ENCODE measurements at places on chromosomes 2 and 18.
A peak's percentile ranks its signal among the peaks of the same experiment; 100 is the strongest.

GRCh38 chr2:134278553-134278952 is 24.7 kb downstream of the MGAT5 start:
- no peak for DNase-seq

- DNase-seq, result no peak
Observed at GRCh38 chr18:76459312-76459686, 35.7 kb downstream of the ZNF516 start.

DNA sequence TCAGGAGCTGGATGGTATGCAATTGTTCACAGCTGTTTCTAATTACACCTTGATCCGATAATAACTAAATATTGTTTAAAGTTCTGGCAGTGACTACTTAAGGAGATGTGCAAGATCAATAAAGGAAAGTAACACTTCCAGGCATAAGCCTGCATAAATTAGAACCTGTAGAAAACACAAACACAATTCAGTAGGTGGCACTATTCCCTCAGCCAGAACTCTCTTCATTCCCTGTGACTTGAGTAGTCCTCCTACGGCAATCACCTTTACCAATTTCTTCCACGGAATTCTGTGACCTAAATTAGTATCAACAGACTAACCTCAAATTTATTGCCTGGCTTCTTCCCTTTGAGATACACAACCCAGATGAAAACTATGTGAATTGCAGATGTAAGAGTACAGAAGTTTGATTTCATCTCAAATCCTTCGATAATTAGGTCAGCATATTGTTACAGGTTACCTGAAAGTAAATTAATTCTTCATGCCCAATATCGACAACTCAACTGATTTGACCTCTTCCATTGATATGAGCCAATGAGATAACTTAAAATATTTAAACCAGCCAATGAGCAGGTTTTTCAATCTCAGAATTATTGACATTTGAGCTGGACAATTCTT is 137.8 kb downstream of the PID1 start:
- no peak for DNase-seq

DNA sequence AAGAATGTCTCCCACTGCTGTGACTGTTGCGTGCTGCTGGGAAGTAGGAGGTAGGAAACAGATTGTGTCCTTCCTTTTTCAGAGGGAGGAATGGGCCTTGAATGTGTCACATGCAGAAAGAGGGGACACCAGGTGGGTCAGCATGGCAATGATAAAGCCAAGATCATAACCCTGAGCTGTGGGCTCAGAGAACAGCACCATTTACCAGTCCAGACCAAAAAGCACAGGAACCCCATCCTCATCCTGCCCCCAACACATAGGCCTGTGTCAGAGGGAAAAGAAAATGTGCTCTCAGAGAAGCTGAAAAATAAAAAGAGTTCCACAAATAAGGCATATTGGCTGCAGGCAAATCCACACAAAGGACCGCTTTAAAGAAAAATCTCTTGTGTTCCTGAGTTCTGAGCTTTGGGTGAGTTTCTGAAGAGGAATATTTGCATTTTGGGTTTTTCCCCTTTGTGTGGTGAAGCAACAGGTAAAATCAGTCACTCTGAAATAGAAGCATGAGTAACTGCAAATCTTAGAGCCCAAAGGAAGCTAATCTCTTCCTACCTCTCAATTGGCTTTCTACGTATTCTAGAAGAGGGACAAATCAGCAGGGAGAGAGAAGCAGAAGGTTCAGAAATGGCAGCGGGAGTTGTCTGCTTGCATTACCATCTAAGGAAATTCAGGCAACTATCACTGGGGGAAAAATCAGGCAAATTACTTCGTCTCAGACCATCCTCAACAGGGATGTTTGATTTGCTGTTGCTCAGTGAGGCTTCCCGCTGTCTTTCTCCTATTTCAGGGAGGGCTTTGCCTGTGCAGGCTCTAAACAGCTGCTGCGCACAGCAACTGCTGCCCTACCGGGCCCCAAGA is 106.8 kb downstream of the BCL11A start:
- no peak for DNase-seq

GRCh38 chr2:20313659-20314058 is 37.0 kb downstream of the PUM2 start:
- DNase-seq, result no peak

DNA sequence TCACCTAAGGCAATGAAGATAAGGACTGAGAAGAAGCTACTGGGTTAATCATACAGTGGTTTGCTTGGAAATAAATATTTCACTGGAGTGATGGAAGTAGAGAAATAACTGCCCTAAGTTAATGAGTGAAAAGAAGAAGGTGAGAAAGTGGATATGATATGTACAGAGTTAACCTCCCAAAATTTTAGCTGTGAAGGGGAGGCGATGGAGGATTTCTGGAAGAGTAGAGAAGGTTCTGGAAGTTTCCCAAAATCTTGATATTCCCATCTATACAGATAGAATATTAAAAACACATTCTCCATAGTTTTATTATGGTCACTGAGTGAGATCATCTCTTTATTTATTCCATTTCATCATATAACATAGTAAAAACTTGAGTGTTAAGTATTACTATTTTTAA is 296.6 kb upstream of the RGPD4 start:
- no peak for DNase-seq

DNA sequence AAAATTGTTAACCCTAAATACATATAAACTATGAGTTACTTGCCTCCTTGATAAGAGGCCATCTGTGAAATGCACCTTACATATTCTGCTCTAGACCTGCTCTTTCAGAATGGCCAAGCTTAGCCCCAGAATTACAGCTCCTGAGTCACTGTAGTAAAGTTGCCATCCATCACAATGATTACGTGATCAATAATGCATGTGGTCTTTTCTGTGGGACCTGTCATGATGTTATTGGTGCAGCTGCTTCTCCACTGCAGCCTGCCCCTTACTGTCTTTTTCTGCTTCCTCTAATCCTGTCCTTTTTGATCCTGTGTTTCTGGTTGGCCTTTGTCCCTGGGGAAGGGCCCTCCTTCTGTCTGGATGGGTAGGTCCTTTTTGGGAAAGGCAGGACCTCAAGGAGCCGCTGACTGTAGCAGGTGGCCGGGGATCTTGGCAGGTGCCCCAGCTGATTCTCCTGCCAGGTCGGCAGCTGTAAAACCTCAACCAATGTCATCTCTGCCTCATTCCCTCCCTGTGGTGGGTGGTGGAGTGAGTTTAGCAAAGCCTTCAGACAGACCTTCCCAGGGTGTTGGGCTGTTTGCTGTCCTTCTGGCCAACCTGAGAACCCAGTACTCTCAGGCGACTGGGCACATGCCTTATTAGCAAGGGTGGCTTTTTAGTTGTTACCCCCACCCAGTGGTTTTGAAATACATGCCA is 126.2 kb upstream of the EML6 start:
- peak; percentile 66 for DNase-seq

- peak; percentile 75 for DNase-seq
Observed at GRCh38 chr2:64652231-64653108, 1.2 kb downstream of the SERTAD2 start.

GRCh38 chr18:3886575-3887322 is 436.8 kb downstream of the TGIF1 start:
- DNase-seq, result no peak

DNA sequence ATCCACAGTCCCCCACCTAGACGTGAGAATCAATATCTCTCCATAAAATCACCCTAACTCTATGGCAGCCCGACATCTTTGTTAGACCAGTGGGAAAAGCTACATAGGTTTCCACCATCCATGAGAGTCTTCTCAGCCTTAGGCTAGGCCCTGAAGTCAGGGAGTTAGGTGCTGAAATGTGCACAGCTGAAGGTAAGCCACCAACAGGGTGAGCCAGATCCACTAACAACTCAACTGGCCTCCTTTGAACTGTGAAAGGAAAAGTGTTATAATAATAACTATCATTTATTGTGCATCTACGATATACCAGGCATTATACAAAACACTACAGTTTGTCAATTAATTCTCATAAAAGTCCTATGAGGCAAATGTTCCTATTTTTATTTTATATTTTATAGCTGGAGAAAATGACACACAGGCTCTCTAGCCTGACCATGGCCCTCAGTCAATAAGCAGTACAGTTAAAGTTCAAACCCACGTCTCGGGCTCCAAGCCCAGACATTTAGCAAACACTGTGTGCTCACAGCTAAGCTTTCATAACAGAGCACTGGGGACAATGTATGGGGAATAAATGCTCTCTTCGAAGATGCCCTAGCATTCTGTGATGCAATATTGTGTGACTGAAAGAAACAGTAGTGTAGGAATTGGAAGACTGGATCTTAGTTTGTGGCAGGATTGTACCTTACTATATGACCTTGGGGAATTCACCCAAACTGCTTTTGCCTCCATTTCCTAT is 11.2 kb upstream of the CYP27C1 start:
- no peak for DNase-seq

- DNase-seq, result no peak
Observed at GRCh38 chr2:85012431-85012830, 41.5 kb downstream of the KCMF1 start.

GRCh38 chr2:74864728-74865722 is 31.1 kb downstream of the HK2 start:
- DNase-seq, result peak; percentile 75

GRCh38 chr2:234291765-234292204 is 205.1 kb downstream of the ARL4C start:
- DNase-seq, result peak; percentile 76

DNA sequence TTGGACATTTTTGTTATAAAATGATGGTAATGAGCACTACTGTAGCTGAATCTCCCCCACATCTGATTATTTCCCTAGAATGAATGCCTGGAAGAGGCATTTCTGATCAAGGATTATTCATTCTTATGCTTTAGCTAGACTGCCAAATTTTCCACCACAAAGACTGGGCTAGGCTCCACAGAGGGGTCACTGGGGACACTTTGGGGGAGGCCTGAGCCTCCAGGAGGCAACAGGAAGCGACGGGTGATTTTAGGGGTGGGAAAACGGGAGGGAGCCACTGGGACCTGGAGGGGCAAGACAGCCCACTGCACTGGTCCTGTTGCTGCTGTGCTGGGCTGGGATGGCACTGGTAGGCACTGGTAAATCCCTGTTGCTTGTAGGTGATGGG is 2.4 kb upstream of the ASB1 start:
- DNase-seq, result peak; percentile 65

DNA sequence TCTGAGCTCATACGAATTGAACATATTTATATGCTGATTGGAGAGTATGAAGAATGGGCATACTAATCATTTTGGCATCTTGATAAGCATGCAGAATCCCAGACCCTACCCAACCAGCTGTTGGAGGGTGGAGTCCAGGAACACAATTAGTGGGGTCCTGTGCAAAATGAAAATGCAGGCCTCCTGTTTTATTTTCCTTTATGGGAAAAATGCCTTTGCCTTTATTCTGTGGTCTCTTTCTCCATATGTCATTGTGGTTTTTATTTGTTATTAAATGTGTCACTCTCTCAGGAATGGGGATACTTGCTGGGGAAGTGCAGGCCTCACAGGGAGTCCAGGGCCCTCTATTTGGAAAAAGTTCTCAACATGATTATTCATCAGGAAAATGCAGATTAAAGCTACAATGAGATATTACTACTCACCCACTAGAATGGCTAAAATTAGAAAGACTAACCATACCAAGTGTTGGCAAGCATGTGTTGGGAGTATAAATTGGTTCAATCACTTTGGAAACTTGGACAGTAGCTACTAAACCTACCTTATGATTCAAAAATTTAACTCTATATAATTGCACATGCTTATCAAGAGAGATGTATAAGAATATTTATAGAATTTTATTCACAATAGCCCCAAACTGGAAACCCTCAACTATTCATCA is 223.1 kb upstream of the FBXO11 start:
- no peak for DNase-seq

GRCh38 chr2:2846332-2847208 is 515.5 kb upstream of the MYT1L start:
- peak; percentile 9 for DNase-seq

DNA sequence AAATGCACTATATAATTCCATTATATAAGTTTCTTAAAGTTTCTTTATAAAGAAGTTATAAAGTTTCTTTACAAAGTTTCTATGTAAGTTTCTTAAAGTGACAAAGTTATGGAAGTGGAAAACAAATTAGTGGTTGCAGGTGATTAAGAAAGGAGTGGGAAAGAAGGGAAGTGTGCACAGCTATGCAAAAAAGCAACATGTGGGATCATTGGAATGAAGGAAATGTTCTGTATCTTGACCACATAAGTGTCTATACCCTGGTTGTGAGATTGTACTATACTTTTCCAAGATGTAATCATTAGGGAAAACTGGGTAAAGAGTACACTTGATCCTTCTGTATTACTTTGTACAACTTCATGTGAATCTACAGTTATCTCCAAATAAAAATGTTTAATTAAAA is 1541.1 kb downstream of the LRP1B start:
- no peak for DNase-seq

- no peak for DNase-seq
Observed at GRCh38 chr2:67374949-67375348, 22.2 kb upstream of the ETAA1 start.

DNA sequence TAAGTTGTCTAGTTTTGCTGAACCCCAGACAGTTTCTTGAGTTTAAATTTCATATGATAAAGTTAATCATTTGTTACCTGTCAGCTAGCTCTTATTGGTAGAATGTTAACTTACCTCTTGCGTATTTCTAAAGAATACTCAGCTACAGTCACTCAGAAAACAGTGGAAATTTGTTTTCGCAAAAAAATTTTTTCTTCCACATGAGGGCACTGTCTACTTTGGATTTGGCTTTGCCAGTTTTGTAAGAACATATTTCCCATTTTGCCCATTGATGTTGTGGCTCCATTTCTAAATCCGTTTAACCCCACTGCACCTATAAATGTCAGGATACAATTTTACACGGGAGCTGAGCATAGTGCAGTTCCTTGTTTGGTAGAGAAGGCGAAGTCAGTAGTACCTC is 19.1 kb upstream of the GCFC2 start:
- no peak for DNase-seq

- peak; percentile 1 for DNase-seq
Observed at GRCh38 chr2:122451040-122451439, 695.6 kb downstream of the TSN start.

DNA sequence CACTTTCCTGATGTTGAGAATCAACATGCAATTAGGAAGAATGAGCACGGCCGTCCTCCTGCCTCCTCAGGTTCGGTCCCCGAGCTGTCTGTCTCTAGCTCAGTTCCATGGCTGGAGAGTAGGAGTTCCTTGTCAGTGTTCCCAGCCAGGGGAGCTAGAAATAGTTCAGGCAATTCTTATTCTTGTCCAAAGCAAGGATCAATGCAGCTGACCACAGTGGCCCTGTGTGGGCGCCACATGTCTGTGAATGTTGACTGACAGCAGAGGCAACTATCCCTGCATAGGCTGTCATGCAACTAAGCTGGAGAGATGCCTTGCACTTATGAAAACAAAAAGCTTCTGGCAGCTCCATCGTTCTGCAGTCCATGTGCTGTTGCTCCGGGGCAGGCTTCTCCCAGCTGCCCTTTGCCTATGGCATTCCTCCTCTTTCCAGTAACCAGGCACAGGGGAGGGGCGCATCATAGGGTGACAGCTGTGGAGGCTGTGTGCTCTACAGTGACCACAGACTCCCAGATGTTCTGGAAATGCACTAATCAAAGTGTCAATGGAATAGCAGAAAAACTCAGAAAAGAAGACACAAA is 58.7 kb downstream of the PDCL3 start:
- no peak for DNase-seq

GRCh38 chr2:46451131-46451711 is 28.1 kb upstream of the TMEM247 start:
- DNase-seq, result peak; percentile 70

GRCh38 chr2:236980961-236981360 is 104.7 kb upstream of the COPS8 start:
- no peak for DNase-seq

- DNase-seq, result no peak
Observed at GRCh38 chr18:10404168-10404567, 50.3 kb upstream of the APCDD1 start.

GRCh38 chr2:196249860-196250259 is 78.5 kb upstream of the STK17B start:
- peak; percentile 33 for DNase-seq
